ENCODE measurements at places on chromosomes 12 and 14. TPM values are rescaled to one million over a fixed set of nuclear protein-coding genes. Genes with fewer than 3 reads are reported as not detected.

KRR1 gene
- 43.8 TPM for polyA plus RNA-seq

DNA sequence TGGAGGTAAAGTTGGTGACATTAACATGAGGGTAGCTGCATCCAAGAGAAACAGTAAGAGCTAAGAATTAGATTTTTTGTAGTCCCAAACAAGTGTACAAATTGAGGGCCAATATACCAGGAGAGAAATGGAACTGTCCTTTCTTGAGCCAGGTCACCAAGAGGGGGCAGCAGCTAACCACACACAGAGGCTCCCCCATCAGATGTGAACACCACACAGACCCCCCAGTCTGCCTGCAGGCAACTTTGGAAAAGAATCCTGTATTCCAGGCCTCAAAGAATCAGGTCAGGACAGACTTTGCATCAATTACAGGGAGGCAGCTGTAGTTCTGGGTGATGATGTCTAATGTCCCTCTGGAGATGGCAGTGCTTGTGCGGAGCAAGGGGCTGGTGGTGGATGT, 77.9 kb downstream of the SPTB start:
- DNase-seq: no peak

- no peak for DNase-seq
Observed at GRCh38 chr12:88638966-88639760, 58.9 kb upstream of the KITLG start.

PPFIBP1 gene
- polyA plus RNA-seq: 41.5 TPM

KCNK10 gene
- polyA plus RNA-seq: 4.5 TPM

DNA sequence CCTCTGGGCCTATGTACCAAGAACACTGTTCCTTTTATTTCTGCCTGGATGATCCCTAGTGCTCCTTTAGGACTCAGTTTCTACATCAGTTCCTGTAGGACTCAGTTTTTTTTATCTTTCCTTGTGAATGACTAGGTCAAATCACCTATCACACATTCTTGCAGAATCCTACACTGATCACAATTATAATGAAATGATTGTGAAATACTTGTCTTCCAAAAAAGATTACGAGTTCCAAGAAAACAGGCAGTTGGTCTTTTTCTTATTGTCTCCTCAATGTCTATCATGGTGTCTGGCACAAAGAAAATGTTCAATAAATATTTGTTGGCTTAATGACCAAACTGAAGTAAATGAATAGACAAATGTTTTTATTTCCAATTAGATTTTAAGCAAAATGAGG, 95.5 kb upstream of the GARIN6 start:
- no peak for DNase-seq

- DNase-seq: no peak
Observed at GRCh38 chr14:101006008-101006407, 102.5 kb upstream of the RTL1 start.

- no peak for DNase-seq
Observed at GRCh38 chr12:78185109-78185508, 354.4 kb downstream of the NAV3 start.

GRCh38 chr14:99884834-99885648, 91.8 kb downstream of the EML1 start:
- peak; percentile 50 for DNase-seq

- DNase-seq: peak; percentile 59
Observed at GRCh38 chr14:103279142-103280025, 54.7 kb upstream of the EIF5 start.

GRCh38 chr12:49961111-49961922, at the start of gene AQP5:
Gene AQP5, plus strand, starts transcription at chr12:49961872. Its CDS starts 146 bp downstream, at chr12:49962018.
- DNase-seq: no peak

- DNase-seq: no peak
Observed at GRCh38 chr12:12719496-12719895, 2.3 kb downstream of the CDKN1B start.

DNA sequence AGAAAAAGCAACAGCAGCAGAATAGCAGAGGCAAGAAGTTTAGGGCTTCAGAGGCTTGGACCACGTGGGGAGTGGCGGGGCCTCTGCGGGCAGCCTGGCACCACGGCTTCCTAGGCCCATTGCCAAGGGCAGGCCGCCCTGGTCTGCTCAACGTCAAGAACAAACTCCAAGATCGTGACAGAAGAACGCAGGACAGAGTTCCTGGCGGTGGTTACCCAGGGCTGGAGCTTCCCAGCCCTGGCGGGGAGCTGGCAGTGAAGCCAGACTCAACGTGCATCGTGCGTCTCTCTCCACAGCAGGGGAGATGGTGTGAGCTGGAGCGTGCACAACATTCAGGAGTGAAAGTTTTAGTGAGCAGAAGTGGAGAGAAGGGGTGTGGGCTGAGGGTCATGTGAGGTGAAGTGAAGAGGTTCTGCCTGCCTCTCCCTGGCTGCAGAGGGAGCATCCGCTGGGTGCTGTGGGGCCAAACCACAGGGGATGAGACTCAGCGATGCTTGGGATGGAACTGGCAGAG, 13.9 kb upstream of the CACNA2D4 start:
- no peak for DNase-seq

DNA sequence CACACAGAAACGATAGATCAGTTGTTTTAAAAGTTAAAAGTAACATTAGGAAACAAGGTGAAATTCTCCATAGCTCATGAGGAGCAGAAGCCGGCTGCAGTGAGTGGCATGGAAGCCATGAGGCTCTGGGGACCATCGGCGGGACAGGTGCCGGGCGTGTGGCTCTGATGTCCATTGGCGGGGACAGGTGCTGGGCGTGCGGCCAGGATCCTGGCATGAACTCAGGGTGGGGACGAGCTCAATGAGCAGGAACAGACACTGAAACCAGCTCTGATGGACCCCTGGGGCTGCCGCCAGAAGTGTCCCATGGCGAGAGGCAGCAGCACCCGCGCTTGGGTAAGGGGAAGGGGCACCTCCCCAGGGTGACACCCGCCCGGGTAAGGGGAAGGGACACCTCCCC, 75.1 kb downstream of the NOC4L start:
- no peak for DNase-seq

PAPLN gene
- polyA plus RNA-seq: 69.1 TPM

DNA sequence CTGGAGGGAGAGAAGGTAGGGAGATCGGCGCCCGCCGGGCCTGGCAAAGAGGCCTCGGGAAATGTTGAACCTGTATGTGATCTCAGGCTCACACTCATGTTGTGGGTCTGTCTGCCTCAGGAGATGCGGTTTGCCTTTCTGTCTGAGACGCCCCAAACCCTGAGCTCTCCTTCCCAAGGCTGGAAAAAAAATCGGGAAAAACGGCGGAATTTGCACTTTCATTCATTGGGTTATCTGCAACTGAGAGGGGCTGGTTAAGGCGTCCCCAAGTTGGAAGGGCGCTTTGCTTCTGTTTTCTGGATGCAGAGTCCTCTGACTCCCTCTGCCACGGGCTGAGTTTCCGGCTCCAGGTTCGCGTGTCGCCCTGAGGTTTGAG, 5.0 kb upstream of the HOXC9 start:
- DNase-seq: peak; percentile 19

PIK3C2G gene
- polyA plus RNA-seq: 2.1 TPM

DNA sequence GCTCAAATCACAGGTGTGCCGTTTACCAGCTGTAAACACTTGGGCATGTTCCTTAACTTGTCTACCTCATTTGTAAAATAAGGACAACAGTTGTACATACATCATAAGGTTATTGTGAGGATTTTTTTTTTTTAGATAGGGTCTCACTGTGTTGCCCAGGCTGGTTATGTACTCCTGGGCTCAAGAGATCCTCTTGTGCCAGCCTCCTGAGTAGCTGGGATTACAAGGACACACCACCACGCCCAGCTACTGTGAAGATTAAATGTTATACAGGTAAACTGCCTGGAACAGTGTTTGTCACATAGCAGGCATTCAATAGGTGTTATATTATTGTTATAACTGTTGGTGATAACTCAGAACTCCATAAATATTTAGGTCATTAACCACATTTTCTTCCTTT, 12.7 kb downstream of the TMED10 start:
- DNase-seq: no peak

DNA sequence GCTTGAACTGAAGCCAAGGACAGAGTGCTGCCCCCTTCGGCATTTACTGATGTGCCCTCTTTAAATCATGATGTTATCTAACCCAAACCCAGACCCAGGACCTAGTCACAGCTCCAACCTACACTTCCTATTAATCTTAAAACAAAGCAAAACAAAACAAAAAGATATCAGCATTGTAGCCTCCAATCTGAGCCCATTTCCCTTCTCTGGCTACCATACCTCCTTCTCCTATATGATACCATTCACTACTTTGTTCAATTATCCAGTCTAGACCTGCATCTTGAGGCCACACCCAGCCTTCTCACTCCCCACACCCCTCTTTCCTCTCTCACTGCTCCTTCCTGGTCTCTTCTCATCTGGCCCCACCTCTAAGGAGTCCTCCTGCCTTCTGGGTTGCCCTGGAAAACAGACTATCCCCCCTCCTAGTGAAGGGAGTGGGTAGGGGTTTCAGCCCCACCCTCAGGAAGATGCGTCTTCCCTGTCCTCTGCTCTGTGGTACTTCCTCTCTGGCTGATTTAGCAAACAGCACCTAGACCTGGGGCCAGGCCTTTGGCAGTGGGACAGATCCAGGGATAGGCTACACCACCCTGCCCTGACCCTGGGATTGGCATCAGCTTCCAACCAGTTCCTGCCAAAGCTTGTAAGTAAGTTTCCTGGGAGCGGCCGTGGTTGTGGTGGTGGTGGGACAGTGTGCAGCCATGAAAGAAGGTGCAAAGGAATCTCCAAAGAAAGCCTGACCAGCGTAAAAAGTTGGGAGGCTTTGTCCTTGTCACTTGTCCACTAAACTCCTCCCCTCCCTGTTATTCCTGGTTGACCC, 3.3 kb downstream of the LTB4R start:
- DNase-seq: no peak

GRCh38 chr14:56608689-56609088, 29.1 kb downstream of the TMEM260 start:
- no peak for DNase-seq

BHLHE41 gene
- polyA plus RNA-seq: 21.0 TPM
